ENCODE measurements at places on chromosomes 16 and 17. TPM values are rescaled to one million over a fixed set of nuclear protein-coding genes. Genes with fewer than 3 reads are reported as not detected.
A peak's percentile ranks its signal among the peaks of the same experiment; 100 is the strongest.

SLC6A2 gene
- total RNA-seq, result not detected

ZNF750 gene
- total RNA-seq, result not detected

SMTNL2 gene
- total RNA-seq, result 43.4 TPM

LITAFD gene
- total RNA-seq, result not detected

CLDN7 gene
- total RNA-seq, result 2.5 TPM

DNA sequence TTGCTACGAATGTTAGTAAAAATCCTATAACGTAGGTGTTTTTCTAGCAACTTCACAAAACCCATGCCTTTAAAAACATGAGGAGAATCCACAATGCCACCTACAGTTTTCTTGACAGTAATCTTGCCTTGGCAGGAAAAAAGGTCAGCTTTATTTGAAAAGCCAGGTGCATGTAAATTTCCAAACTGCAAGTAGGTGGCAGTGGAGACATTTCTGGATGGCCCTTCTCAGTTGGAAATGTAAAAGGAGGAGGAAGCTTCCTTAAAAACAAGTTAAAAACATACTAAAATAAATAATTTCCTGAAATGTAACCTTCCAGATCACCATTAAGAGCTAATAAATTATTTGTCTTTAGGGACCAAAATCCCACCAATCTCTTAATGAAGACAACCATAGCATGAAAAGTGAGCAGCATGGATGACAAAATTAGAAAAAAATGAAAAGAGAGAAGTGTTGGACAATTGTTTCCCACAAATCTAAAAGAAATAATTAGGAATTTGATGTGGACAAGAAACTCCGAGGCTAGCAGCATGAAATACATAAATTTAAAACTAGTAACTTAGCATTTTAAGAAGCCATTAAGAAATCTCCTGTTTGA, 152.2 kb downstream of the SNX11 start:
- no peak overlapping the region for H3K4me3 ChIP-seq
- no peak overlapping the region for H3K27ac ChIP-seq
- H3K4me1 ChIP-seq, result no peaks in the 10 kb centered on the region
- DNase-seq, result no peak
- peaks cover 12% of the 10 kb centered on the region for H3K27me3 ChIP-seq
- no peaks in the 10 kb centered on the region for H3K36me3 ChIP-seq

- H3K27ac ChIP-seq, result no peak overlapping the region
- no peak for DNase-seq
- H3K36me3 ChIP-seq, result no peaks in the 10 kb centered on the region
- H3K4me1 ChIP-seq, result no peaks in the 10 kb centered on the region
- H3K27me3 ChIP-seq, result no peaks in the 10 kb centered on the region
Measured at GRCh38 chr16:11292076-11292748, 11.1 kb upstream of the PRM1 start.

GRCh38 chr16:69820926-69821541, 58.9 kb downstream of the WWP2 start:
- H3K36me3 ChIP-seq, result peaks cover 6% of the 10 kb centered on the region
- no peak for DNase-seq
- peak overlapping the region; percentile 3 for H3K27ac ChIP-seq
- H3K4me1 ChIP-seq, result peaks cover 8% of the 10 kb centered on the region
- no peak overlapping the region for H3K4me3 ChIP-seq

DNA sequence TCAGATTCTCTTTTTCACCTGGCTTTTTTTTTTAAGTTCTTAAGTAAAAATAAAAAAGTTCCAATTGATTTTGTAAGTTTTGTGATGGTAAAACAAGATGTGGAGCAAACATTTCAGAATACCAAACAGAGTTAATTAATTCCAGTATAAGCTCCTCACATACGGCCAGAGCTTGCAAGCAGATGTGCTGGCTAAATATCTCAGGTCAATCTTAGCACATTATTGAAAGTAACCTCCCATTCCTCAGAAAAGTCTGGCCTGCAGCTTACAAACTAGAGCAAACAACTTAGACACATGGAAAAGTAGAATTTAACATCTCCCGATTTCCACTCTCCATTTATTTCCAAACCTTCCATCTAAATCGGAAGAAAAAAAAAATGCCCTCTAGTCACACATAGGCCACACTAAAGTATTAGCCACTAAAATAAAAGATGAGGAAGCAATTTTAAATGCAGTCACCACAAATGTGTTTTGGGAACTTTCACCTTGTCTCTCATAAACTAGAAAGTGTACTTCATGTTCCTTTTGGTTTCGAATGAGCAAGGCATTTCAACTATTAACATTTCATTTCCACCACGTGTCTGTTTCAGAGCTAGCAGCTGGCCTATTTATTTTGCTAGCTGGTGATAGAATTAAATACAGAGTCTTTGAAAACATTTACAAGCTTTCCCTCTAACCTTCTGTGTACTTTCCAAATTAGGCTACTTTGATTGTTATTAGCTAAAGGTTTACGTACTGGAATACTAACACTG, 143.3 kb downstream of the STX8 start:
- no peaks in the 10 kb centered on the region for H3K36me3 ChIP-seq
- peaks cover 32% of the 10 kb centered on the region for H3K4me1 ChIP-seq
- peak overlapping the region; percentile 46 for H3K27ac ChIP-seq
- no peak for DNase-seq
- no peak overlapping the region for H3K4me3 ChIP-seq

DNA sequence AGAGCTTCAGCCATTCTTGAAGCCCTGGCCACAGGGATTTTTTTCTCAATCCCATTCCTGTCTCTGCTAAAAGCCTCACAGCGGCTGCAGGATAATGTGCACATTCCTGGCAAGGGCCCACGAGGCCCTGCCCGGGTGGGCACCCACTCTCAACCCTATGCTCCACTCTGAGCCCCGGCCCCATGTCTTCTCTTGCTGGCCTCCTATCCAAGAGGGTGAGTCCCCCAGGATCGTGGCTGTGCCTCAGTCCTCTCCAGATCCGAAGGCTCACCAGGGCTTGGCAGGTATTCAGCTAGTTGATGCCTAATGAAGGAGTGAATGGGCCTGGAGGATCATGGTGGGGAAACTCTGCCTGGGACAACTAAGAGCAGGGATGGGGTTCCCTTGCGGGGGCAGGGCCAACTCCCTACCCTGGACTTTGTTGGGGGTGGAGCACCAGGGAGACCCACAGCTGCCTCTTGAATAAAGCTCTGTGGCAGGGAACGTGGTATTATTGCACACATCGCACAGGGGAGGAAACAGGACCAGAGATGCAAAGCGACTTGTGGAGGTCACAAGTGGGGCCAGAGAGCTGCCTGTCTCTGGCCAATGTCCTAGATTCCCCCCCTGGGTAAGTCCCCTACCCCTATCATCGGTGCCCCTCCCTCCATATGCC, 5.4 kb downstream of the ARHGAP27 start:
- H3K27ac ChIP-seq, result no peak overlapping the region
- H3K27me3 ChIP-seq, result peaks cover 12% of the 10 kb centered on the region
- DNase-seq, result no peak
- H3K4me1 ChIP-seq, result peaks cover 63% of the 10 kb centered on the region
- no peak overlapping the region for H3K4me3 ChIP-seq
- H3K36me3 ChIP-seq, result no peaks in the 10 kb centered on the region

GRCh38 chr17:73984941-73985340, 218.5 kb upstream of the RPL38 start:
- H3K4me3 ChIP-seq, result no peak overlapping the region
- DNase-seq, result no peak
- no peak overlapping the region for H3K27ac ChIP-seq
- H3K36me3 ChIP-seq, result no peaks in the 10 kb centered on the region
- no peaks in the 10 kb centered on the region for H3K4me1 ChIP-seq

DNA sequence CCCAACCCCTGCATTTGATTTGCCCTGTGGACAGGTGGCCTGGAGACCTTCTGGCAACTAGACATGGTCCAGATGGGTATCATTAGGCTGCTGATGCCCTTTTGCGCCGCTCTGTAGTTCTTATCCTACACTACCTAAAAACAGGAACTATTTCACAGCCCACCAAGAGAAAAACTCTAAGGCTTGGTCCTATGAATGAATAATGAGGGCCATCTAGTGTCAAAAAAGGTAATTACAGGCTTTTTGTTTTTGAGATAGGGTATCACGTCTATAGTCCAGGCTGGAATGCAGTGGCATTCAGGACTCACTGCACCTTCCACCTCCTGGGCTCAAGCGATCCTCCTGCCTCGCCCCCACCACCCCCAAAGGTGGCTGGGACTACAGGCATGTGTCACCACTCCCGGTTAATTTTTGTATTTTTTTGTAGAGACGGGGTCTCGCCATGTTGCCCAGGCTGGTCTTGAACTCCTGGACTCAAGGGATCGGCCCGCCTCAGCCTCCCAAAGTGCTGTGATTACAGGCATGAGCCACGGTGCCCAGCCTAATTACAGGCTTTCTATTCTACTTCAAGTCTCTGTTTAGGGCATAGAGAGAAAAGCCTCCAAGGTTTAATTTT, 20.9 kb downstream of the COIL start:
- no peak overlapping the region for H3K27ac ChIP-seq
- no peak for DNase-seq
- no peaks in the 10 kb centered on the region for H3K4me1 ChIP-seq
- no peak overlapping the region for H3K4me3 ChIP-seq

DNA sequence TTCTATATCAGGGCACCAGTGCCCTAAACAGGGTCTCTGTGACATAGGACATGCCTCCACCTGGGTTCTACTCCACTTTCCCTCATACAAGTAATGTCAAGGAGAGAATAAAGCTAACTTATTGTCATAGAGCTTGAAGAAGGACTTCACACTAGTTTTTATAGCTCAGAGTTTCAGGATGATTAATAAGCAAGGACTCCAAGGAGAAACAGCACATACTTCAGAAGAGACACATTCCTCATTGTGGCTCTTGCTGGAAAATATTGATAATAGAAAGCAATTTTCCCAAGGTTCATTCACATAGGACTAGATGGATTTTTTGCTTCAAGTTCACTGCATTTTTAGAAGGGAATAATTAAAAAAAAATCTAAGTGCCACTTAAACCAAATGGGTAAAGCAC, 133.3 kb downstream of the CA10 start:
- DNase-seq, result no peak
- no peaks in the 10 kb centered on the region for H3K4me1 ChIP-seq
- H3K27ac ChIP-seq, result no peak overlapping the region
- H3K4me3 ChIP-seq, result no peak overlapping the region
- H3K36me3 ChIP-seq, result no peaks in the 10 kb centered on the region

GRCh38 chr17:52170963-52171572, 12.6 kb upstream of the CA10 start:
- H3K27me3 ChIP-seq, result no peaks in the 10 kb centered on the region
- H3K27ac ChIP-seq, result no peak overlapping the region
- H3K4me1 ChIP-seq, result no peaks in the 10 kb centered on the region
- no peak for DNase-seq
- H3K36me3 ChIP-seq, result no peaks in the 10 kb centered on the region

DNA sequence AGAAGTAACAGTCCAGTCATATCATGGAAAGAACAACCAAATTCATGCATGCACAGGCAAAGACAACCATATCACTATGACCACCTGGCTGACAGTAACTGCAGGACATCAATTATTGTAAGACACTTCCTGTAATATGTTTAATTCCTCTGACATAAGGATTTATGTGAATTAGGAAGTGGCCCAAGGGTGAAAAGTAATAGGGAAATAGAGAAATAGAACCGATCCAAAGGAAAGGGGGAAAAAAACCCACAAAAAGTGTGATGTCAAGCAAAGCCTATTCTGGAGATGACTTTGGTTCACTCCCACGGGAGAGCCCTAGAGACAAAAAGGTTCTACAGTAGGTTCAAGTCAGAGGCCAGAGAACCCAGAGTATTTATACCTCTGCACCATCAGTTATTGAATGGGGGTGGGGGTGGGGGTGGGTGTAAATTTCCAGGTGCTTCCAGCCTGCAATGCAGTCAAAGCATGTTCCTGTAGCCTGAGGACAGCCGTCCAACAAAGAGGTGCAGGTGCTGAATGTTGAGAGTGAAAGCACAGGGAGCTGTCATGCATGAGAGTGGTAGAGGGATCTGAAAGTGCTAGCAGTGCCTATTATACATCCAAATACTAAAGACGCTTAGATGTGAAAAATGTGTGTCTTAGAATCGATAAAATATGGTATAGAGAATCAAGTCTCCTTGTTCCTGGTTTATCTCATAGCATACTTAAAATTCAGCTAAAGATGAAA, 95.6 kb upstream of the HLF start:
- no peak overlapping the region for H3K4me3 ChIP-seq
- no peaks in the 10 kb centered on the region for H3K27me3 ChIP-seq
- DNase-seq, result no peak
- H3K27ac ChIP-seq, result no peak overlapping the region
- no peaks in the 10 kb centered on the region for H3K36me3 ChIP-seq
- H3K4me1 ChIP-seq, result no peaks in the 10 kb centered on the region

DNA sequence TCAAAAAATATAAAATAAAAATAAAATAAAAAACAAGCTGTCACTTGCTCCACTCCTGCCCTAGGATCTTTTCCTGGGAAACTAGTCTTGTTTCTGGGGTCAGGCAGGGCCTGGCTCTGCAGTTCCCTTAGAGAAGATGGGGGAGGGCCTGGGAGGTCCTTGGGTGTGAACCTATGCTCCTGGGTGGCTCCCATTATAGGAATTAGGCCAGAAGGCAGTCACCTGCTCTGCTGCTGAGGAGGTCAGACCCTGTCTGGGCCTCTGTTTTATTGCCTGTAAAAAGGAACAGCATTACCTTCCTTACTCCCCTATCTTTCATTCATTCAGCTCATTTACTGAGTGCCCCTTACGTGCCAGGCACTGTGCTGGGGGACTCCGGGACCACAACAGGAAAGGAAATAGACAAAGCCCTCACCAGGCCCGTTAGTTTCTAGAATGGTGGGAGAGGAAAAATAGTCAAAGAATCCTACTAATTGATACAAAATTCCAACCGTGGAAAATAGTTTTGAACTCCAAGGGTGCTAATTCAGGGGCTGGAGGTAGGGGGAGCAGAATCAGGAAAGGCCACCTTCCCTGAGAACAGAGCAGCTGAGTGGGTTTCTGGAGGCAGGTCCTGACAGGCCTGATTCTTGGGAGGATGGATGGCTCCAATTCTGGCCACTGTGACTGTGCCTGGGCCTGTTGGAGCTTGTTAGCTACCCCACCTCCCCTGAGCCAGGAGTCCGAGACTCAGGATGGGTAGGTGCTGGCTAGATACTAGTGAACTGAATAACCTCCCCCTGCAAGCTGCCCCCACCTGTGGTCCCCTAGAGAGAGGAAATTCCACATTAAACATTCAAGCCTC, 1.3 kb upstream of the SLC46A1 start:
- DNase-seq, result no peak
- no peak overlapping the region for H3K4me3 ChIP-seq
- H3K27me3 ChIP-seq, result no peaks in the 10 kb centered on the region
- no peaks in the 10 kb centered on the region for H3K4me1 ChIP-seq
- no peak overlapping the region for H3K27ac ChIP-seq
